ENCODE measurements at places on chromosomes 4 and X. TPM values are rescaled to one million over a fixed set of nuclear protein-coding genes. Genes with fewer than 3 reads are reported as not detected.

The REELD1 gene
- not detected for polyA plus RNA-seq

DNA sequence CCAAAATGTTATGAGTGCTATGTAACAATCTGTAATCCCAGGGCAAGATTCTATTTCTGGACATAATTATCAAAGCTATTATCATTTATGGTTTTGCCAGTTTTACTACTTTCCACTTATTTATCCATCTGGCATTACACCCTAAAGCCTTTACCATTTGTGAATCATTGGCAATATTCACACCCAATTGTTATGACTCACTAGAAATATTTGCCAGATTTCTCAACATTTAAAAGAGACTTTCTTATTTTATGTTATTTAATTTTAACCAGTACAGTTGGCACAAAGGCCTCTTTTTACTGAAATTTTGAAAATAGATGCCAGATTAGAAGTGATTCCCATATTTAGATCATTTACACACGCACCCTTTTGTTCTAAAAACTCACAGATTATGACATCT, 242.7 kb upstream of the WDFY3 start:
- DNase-seq, result no peak
- no peaks in the 10 kb centered on the region for H3K27me3 ChIP-seq
- H3K4me1 ChIP-seq, result no peaks in the 10 kb centered on the region
- H3K27ac ChIP-seq, result no peak overlapping the region

- H3K27me3 ChIP-seq, result no peaks in the 10 kb centered on the region
- H3K4me3 ChIP-seq, result no peak overlapping the region
- DNase-seq, result no peak
- H3K4me1 ChIP-seq, result no peaks in the 10 kb centered on the region
- H3K36me3 ChIP-seq, result no peaks in the 10 kb centered on the region
Measured at GRCh38 chrX:153379971-153380581, 21.1 kb downstream of the PNMA6E start.

DNA sequence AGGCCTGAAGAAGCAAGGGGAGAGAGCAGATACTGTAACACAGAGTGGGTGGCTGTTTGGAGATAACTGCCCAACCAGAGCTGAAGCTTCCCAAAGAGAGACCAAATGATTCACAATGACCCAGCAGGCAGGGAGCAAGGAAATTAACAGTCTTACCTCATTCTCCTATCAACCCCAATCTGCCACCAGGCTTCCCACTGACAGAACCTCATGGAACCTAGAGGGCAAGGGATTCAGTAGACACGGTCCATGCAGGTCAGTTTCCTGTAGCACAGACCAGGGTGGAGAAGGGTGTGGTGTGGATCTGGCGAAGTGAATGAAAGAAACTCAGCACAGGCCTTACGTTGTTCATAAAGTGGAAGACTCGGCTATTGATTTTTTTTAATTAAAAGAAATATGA, 60.7 kb upstream of the ALB start:
- no peak overlapping the region for H3K4me3 ChIP-seq
- no peak for DNase-seq
- H3K4me1 ChIP-seq, result no peaks in the 10 kb centered on the region
- peaks cover 10% of the 10 kb centered on the region for H3K27me3 ChIP-seq

DNA sequence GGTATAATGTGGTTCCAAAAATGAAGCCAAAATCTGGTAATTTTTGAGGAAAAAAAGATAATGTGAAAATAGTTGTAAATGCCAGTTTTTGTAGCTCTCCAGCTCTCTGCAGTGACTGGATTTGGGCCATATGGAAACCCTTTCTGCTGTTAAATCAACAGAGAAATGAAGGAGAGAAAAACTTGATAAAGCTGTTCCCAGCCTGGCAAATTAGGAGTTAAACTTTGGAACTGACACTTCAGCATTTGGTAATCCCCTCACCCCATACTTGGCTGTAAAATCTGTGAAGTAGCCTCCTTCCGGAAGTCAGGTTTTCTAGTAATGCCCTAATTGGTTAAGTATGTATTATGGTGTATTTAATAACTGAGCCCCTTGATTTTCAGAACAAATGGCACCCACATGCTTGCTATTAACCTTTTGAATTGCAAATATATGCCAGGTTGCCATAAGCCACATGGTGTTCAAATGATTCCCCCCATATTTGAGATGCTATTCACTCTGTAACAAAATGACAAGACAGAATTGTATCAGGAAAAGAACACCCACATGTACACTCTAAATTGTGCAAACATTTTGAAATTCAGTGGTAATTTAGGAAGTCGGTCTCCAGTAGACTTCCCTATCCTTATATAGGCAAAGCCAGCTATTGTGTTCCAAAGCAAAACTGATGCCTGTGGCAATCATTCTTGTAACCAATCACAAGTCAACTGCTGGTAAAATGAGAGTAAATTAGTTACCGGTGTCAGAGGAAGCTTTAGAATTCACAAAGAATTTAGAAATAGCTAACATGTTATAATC, 96.3 kb upstream of the ADAMTS3 start:
- H3K36me3 ChIP-seq, result no peaks in the 10 kb centered on the region
- no peak overlapping the region for H3K27ac ChIP-seq
- DNase-seq, result no peak
- H3K4me3 ChIP-seq, result no peak overlapping the region

DNA sequence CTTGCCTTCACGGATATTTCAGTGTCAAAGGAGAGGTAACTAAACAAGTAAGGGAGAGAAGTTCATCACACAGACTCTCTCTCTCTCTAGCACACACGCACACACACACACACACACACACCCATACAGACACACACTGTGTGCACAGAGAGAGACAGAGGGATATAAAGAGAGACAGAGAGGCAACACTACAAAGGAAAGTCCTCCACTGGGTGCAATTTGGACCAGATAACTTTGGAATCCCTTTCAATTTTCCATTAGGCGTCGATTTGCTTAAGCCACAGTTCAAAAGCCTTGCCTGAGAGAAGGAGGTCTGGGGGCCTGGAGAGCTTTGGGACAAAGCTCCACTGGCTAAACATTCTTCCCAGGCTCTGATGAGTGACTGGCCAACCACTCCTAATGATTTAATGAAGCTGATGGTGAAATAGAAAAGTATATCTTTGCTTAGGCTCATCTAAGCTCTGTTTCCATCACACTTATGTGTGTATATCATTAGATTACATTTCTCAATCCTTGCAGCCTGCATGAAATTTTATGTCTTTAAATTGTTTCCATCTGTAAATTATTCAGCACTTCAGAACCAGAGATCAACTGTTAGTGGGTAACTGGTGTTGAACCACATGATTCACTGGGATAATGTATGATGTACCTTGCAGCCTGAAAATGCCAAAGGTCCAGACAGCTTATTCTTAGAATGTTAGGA, 180.8 kb downstream of the MAGEB17 start:
- H3K4me1 ChIP-seq, result no peaks in the 10 kb centered on the region
- no peaks in the 10 kb centered on the region for H3K27me3 ChIP-seq
- DNase-seq, result no peak
- H3K36me3 ChIP-seq, result no peaks in the 10 kb centered on the region
- H3K27ac ChIP-seq, result no peak overlapping the region
